Activated T-helper 17 cell treated with anti-CD3 and anti-CD28 coated beads, Interleukin-2, amount 50 U/mL, for 72 hours (primary cell): ENCODE measurements at places on chromosomes 4 and X.

DNA sequence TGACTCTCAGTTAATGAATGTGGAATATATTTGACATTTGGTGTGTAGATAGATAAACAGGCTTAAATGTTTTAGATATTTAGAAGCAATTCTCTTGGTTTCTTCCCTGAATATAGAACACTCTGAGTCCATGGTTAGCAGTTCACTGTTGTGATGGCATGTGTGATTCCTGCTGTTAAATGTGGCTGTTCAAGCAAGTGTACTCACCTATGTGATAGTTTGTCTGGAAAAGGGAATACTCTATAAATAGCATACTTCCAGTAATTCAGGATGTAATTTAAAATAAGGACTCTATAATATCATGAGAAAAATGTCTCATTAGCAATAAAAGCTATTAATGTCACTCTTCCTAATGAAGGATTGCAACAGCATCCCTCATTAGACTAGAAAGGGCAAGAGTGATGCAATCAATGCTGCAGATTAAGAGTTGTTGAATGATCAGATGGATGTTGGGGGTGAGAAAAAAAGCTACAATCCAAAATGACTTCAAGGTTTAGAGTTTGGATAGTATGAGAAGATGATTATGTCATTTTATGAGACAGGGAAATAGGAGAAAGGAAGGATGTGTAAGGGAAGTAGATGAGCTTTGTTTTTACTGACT, 201.8 kb upstream of the WDFY3 start:
- no peak for ATAC-seq

DNA sequence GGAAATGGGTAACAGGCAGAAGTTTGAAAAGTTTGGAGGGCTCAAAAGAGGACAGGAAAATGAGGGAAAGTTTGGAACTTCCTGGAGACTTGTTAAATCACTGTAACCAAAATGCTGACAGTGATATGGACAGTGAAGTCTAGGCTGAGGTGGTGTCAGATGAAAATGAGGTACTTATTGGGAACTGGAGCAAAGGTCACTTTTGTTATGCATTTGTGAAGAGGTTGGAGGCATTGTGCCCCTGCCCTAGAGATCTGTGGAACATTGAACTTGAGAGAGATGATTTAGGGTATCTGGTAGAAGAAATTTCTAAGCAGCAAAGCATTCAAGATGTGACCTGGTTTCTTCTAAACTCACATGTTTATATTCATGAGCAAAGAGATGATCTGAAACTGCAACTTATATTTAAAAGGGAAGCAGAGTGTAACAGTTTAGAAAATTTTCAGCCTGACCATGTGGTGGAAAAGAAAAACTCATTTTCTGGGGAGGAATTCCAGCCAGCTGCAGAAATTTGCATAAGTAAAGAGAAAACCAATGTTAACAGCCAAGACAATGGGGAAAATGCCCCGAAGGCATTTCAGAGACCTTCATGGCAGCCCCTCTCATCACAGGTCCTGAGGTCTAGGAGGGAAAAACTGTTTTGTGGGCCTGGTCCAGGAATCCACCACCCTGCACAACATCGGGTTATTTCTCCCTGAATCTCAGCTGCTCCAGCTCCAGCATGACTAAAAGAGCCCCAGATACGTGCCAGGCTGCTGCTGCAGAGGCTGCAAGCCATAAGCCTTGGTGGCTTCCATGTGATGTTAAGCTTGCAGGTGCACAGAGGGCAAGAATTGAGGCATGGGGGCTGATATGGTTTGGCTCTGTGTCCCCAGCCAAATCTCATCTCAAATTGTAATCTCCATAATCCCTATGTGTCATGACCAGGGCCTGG, 632.5 kb upstream of the GNPDA2 start:
- ATAC-seq = no peak

DNA sequence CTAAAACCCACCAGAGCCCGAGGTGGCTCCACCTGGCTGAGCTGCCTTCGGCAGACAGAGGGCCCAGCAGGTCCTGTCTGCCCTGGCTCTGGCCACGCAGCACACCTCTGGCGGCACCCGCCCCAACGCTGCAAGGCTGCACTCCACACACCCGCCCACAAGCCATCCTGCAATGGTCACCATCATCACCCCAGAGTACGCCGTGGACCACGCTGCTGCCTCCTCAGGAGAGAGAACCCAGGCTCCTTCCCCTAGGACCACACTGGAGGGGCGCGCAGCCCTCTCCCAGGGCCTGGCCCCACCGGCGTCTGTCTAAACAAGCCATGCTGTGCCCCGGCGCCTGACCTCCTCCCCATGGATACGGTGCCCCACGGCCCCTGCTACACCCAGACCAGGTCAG, 39.6 kb upstream of the CPLX1 start:
- ATAC-seq = no peak

DNA sequence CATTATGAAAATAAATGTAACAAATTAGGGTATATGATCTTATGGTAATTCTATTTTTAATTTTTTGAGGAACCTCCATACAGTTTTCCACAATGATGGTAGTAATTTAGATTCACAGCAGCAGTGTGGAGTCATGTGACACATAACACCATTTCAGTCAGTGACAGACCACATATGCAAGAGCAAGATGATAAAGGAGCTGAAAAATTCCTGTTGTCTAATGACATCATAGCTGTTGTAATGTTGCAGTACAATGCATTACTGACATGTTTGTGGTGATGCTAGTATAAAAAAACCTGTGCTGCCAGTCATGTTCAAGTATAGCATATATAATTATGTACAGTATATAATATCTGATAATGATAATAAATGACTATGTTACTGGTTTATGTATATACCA, 28.5 kb downstream of the EMCN start:
- no peak for ATAC-seq

DNA sequence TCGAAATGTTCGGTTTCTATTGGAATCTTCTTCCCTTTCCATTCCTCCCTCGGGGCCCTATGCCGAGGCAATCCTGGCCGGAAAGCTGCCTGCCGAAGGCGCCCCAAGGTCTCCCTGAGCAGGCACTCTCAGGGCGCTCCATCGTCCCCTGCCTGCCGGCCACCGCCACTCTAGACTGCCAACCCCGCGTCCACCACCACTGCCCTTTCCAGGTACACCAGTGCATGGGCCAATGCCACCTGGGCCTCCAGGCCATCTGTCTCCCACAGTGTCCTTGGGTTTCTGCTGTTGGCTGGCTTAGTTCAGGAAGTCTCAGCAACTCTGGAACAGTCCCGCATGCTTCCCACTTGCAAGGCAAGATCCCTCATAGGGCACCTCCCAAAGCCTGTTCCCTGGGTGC, 14.6 kb downstream of the CTAG1A start:
- ATAC-seq = no peak
